ENCODE measurements at places on chromosomes 3 and 15.

DNA sequence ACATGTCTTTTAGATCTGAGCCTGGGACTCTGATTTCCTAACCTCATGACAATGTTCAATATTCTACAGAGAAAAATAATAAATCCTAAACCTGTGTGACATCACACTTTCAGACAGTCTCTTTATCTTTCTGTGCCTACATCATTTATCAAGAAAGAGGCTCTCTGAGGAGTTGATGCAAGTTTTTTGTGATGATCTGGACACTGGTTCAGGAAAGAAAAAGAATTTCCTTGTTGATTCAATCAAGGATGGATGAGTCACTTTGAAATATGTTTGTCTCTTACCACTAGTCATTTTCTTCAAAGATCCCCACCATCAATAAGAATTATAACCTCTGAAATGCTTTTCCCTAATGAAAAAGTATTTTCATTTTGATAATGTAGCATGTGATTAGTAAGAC, 404.6 kb downstream of the WDR72 start:
- no peak for DNase-seq

GRCh38 chr3:119594066-119594465, 3.6 kb upstream of the PLA1A start:
- DNase-seq: no peak

- no peak for DNase-seq
Observed at GRCh38 chr3:177733233-177733632, 536.0 kb upstream of the TBL1XR1 start.

- no peak for DNase-seq
Observed at GRCh38 chr3:37598808-37599581, 262.7 kb upstream of the CTDSPL start.

DNA sequence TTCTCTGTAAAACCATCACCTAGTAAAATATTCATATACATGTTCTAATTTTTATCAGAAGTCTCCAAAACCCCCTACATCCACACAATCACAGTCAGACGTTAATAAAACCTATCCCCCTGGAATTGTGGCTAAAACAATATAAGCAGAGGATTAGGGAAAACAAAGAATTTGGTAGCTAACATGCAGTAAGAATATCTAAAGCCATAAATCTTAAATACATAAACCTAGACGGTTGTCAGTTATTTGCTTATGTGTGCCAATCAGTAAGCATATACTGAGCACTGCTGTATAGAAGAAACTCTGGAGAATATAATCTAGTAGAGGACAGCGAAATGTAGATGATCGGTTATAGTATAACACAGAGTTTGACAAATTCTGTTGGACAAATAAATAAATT, 232.2 kb downstream of the TBC1D5 start:
- DNase-seq: no peak

GRCh38 chr3:196740481-196741248, 1.0 kb downstream of the PAK2 start:
- DNase-seq: no peak

DNA sequence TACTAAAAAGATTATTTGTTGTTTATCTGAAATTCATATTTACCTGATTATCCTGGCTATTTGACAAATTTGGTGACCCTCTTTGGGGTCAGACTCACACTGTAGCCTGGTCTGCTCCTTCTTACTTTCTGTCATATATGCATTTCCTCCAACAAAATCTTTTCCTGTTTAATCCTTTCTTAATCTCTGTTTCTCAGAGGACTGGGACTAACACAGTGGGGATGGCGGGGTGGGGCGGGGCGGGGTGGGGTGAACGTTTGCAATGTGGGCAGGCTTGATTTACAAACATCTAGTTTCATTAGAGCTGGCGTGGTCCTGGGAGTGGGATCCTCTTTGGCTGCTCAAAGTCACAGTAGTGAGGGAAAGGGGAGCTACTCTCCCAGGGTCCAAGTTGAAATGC, 35.3 kb upstream of the CDCP1 start:
- no peak for DNase-seq

DNA sequence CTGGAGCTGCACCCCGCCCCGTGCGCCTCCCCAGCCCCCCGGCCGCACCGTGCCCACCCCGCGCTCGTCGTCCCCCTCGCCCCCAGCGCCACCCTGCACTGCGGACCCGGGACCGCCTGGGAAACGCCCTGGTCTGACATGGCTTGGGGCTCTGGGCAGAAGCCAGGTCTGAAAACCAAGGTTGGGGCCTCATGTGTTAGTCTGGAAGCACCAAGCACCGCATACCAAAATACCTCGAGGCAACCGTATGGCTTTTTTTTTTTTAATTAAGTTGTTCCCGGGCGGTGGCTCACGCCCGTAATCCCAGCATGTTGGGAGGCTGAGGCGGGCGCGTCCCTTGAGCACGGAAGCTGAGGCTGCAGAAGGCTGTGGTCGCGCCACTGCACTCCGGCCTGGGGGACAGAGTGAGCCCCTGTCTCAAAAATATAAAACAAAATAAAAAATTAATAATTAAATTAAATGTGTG, 91.5 kb upstream of the CHD2 start:
- DNase-seq: no peak

DNA sequence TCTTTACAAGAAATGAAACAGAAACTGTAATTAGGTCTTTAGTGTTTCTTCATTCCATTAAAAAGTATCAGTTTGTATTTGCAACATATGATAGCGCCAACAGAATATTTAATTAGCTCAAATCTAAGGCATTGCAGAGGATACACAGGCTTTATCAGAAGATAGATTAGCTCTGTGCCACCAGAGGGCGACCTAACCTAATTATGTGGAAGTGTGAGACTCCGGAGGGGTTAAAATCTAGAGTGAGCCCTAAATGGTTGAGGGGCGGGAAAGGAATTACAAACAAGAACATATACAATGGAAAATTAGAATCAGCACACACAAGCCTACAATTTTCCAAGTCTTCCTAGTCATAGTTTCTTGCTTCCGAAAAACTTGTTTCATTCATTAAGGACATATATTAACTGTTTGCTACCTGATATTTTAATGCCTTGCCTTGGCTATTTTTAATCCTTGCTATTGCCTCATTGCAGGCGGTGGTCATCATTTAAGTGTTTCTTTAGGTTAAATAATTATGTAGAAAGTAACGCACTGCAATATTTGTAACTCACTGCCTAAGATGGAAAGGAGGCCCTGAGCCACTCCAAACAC, 18.0 kb upstream of the RYR3 start:
- no peak for DNase-seq

GRCh38 chr3:16871915-16872842, 12.6 kb upstream of the PLCL2 start:
- DNase-seq: no peak

- no peak for DNase-seq
Observed at GRCh38 chr3:129890125-129890524, 3.4 kb downstream of the TMCC1 start.

GRCh38 chr15:69973102-69973714, 124.5 kb downstream of the TLE3 start:
- no peak for DNase-seq

GRCh38 chr3:189947948-189948723, 172.6 kb downstream of the P3H2 start:
- DNase-seq: no peak

GRCh38 chr15:72005483-72005882, 112.5 kb downstream of the MYO9A start:
- DNase-seq: no peak

DNA sequence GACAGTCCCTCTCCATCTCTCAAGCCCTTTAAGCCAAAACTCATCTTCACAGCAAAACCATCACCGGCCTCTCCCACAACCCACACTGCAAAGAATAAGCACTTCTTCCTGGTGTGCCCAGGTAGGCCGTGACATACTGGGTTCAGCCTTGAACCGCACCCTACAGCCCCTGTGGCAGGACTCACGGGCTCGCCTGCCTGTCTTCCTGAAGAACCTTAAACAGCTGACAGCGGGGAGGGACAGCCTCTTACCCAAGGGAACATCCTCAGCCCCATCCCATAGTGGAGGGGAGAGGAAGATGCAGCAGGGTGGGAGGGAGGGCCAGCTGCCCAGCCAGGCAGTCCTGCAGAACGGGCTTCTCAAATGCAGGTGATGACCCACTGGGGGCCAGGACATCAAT, 40.2 kb downstream of the TBC1D2B start:
- no peak for DNase-seq

DNA sequence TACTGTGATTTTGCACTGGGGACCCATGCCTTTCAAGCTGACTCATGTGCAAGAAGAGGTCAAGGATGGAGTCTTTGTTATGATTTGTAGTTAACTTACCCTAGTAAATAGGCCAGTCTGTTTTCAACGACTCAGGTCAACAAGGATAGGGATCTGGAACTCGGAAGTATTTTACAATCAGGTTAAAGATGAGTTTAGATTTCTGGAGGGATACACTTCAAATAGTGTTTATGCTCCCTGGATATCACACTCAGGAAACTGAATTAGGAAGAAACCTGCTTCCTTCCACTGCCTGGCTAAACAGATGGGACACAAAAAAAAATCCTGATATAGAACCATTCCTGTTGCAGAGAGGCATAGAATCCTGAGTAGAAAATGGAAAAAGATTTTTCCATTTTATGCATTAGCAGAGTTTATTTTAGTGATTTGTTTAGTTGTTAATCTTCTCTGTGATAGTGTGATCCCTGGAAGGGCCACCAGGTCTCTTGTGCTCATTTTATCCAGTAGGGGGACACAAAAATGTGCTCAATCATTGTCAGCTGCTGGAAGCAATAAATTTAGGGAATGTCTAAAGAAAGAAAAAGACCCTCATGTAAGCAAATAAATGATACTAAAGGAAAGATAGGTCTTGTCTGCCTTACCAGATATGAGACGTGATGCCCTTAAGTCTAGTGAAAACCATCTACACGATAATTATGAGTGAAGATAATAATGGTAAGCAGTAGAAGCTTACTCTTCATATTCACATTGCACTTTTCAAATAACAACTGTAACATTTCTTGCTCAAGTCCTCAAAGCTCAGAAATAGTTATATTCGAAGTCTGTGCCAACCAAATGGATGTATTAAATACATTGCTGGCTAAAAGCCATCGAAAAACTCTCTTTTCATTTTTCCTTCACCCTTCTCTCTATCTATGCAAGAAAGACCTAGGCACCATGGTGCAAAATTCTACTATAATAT, 452.1 kb upstream of the KCNMB2 start:
- no peak for DNase-seq

DNA sequence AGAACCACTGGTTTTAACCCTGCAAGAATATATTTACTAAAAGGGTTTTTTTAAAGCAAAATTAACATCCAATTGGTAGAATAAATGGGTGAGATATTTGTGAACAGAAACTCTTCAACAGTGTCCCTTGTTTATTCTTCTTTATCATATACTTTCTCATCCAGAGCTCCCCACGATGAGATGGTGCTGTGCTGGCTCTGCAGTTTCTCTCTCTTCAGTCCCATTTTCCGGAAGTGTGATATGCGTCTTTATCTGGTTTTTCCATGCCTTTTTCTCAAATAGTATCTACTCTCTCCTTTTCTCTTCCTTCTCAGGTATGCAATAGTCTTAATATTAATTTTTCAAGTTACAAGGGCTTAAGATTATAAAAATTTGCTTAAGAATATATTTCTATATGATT, 1.5 kb downstream of the EAF2 start:
- no peak for DNase-seq

GRCh38 chr3:48422272-48422671, 7.6 kb downstream of the PLXNB1 start:
- DNase-seq: no peak
